Stimulated activated naive CD8-positive, alpha-beta T cell treated with anti-CD3 and anti-CD28 coated beads, Interleukin-15, amount 100 ng/mL, for 72 hours (primary cell): ENCODE measurements at places on chromosomes 11 and 22.
A peak's percentile ranks its signal among the peaks of the same experiment; 100 is the strongest.

- DNase-seq = no peak
Measured at GRCh38 chr11:31921081-31921480, 110.0 kb upstream of the PAX6 start.

DNA sequence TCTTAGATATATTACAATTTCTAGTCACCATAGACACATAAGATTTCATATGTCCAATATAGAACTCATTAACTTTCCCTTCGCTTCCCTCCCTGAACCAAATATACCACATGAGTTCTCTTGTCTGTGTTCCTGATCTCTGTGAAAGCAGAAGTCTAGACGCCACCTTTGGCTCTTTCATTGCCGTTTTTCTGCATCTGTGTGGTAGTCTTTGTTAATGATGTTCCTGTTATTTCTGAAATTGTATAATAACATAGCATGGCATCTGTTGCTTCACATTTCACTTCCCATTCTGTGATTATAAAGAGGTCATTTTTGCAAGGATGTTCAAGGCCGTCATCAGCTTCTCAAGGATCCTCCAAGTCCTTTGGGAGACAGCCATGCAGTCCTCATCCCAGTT lies 58.5 kb downstream of the NCAM1 start:
- DNase-seq = no peak

GRCh38 chr11:65077451-65077850 lies 6.4 kb downstream of the CDCA5 start:
- no peak for DNase-seq

GRCh38 chr11:64003807-64004589 lies 17.8 kb downstream of the OTUB1 start:
- no peak for DNase-seq

DNA sequence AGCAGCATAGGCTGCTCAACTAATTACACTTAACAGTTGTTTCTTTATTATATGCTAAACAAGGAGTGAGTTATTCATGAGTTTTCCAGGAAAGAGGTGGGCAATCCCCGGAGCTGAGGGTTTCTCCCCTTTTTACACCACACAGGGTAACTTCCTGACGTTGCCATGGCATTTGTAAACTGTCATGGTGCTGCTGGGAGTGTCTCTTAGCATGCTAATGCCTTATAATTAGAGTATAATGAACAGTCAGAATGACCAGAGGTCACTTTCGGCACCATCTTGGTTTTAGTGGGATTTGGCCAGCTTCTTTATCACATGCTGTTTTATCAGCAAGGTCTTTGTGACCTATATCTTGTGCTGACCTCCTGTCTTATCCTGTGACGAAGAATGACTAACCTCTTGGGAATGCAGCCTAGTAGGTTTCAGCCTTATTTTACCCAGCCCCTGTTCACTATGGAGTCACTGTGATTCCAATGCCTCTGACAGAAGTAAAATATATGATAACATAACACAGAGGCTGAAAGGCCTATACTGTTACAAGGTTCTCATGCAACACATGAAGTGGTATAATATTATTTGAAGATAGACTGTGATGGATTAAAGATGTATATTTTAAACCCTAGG lies 41.3 kb upstream of the RDX start:
- peak; percentile 16 for DNase-seq

- DNase-seq = no peak
Measured at GRCh38 chr11:15943418-15944197, 412.7 kb downstream of the SOX6 start.

GRCh38 chr22:31160328-31160978 lies 471 bp downstream of the RNF185 start:
- no peak for DNase-seq

DNA sequence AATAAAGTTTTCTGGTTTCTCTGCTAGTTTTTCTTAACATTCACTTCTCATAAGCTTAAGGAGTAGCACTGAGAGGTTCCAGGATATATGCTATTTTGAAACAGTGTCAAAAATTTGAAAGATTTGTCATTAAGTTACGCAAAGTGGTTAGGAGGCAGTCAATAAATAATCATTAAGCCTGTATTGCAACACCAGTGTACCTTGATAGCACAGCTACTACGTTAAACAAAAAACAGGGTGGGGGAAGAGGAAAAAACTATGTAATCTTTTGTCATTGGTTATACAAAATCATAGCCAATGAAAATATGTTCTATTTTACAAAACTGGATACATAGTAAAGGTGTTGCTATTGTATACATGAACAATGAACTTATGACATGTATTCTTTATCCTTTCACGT lies 30.4 kb upstream of the PITPNB start:
- no peak for DNase-seq

- no peak for DNase-seq
Measured at GRCh38 chr11:45210846-45211245, 64.4 kb downstream of the PRDM11 start.

GRCh38 chr11:111788051-111788450 lies 21.9 kb upstream of the PPP2R1B start:
- DNase-seq = no peak

DNA sequence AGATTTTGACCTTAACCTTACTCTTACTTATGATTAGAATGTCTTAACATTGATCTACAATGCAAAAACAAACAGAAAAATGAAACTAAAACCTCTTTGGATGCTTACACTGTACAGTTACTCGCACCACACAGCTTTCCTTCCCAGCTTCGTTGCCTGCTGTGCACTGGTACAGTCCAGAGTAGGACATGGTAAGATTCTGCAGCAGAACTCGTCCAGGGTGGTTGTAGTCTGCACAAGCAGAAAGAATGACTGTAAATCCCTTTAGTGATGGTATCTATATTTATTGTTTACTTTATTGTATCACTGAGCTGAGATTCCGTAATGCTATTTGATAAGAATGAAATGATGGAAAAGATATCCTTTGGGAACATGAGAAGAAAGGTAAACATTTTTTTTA lies 21.0 kb upstream of the HSPA8 start:
- DNase-seq = no peak

DNA sequence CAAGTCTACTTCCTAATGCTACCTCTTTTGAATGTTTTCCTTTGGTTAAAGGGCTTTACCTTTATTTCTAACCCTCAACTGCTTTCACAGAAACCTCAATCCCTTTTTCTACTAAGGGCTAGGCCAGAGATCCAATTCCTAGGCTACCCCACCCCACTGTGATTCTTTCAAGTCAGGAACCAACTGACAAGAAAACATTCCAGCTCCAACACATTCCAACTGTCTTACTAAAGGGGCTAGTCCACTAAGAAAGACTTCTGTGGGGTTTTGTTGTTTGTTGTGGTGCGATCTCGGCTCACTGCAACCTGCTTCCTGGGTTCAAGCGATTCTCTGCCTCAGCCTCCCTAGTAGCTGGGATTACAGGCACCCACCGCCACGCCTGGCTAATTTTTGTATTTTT lies 151.3 kb downstream of the APOL5 start:
- DNase-seq = no peak

GRCh38 chr11:124276081-124276480 lies 19.9 kb downstream of the OR8G5 start:
- DNase-seq = no peak

DNA sequence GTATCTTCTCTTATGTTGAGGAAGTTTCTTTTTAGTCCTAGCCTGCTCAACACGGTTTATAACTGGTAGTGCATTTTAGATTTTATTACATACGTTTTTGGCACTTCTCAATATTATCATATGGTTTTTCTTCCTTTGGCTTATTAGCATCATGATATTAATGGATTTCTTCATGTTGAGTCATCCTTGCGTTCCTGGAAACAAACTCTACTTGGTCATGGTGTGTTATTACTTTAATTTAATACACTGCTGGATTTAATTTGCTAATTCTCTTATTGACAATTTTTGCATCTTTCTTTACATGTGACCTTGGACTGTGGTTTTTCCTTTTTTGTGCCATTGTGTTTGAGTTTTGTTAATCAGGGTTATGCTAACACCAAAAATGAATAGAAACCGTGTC lies 20.5 kb downstream of the IGF2 start:
- DNase-seq = no peak

DNA sequence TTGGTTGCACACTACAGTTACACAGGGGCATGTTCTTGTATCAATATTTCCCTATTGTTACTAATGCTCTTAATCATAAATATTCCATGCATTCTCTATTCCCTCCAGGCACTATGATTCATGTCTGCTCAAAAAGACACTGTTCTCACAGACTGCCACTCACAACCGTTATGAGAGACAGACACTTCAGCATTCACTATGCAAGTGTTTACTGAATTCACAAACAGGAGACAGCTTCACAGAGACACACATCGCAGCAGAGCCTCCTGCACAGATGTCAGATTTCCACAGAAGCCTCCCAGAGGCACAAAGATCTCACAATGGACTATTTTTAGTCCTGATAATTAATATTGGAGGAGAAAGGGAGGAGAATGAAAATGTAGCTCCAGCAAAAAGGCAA lies 930.4 kb downstream of the OPCML start:
- no peak for DNase-seq

DNA sequence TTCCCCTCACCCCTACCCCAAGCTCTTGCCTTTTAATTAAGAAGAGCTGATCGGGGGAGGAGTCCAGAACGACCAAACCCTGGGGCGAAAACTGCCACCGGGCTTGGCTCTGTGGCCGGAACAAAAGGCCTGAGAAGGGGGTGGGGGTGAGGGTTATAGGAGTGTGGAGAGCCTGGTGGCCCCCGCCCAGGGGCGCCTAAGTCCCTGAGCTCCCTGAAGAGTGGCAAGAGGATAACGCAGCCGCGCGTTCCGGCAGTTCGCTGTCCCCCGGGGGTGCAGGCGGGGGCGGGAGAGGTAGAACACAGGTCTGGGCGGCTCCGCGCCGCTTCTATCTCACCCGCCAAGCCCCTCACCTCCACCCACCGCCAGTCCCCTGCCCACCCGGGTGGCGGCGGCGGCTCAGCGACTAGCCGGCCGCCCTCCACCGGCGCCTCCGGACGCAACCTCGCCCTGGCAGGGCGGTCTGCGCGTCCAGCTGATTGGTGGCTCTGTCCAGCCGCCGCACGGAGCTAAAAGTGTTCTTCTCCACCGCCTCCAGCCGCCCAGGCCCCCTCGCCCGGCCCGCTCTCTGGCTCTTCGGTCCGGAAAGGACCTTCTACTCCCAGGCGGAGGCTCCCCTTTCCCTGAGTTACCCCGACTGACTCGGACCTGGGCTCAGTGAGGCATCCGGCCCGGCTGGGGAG lies 18.7 kb upstream of the BDNF start:
- DNase-seq = no peak

DNA sequence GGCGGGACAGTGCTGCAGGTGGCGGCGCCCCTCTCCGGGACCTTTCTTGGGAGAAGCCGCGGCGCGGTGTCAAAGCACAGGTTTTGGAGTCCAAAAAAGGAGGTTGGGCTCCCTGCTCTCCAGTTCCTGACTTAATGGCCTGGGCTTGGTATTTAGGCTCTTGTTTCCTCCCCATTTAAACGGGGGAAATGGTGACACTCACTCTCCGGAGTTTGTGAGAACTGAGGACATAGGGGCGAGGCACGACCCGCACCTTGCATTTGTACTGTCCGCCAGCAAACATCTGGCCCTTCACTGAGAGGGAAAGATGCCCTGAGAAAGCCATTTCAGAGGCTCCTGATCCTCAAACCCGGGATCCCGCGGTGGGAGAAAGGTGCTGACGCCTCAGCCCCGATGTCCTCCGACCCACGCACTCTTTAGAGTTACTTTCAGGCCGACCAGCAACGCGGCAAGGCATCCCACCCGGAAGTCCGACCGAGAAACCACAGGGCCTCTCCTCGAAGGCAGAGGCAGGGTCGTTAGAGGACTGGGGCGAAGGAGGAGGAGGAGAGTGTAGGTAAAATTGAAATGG lies 2.9 kb upstream of the WDR74 start:
- peak; percentile 48 for DNase-seq

- peak; percentile 49 for DNase-seq
Measured at GRCh38 chr11:2302306-2302895, 588 bp downstream of the TSPAN32 start.

GRCh38 chr11:75236062-75236461 lies 4.5 kb upstream of the TPBGL start:
- no peak for DNase-seq

- DNase-seq = no peak
Measured at GRCh38 chr22:49449811-49450446, 377.7 kb downstream of the BRD1 start.

DNA sequence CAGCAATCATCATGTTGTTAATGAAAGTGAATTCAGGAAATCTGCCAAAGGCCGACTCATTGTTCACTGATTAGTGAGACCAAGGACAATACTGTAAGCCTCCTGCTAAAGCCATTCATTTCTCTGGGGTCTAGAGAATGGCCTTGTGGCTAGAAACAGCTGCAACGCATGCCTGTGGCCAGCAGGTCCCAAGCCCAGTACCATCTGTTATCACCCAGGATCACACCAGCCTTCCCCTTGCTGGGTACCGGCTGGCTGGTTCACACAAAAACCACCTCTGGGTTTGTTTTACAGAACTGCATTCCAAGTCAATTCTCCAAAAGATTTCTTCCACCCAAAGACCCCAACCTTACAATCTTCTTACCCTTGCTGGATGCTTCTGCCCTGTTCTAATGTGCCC lies 1.1 kb downstream of the PLAAT5 start:
- no peak for DNase-seq

GRCh38 chr11:15667127-15667725 lies 552.5 kb downstream of the INSC start:
- DNase-seq = no peak

- peak; percentile 79 for DNase-seq
Measured at GRCh38 chr11:61679893-61680621, at the start of gene DAGLA. Gene DAGLA, plus strand, starts transcription at chr11:61680391. Its CDS starts 39,765 bp downstream, at chr11:61720156.

GRCh38 chr11:76577226-76577920 lies 93.2 kb downstream of the LRRC32 start:
- DNase-seq = no peak

- no peak for DNase-seq
Measured at GRCh38 chr22:24355574-24355973, 71.8 kb upstream of the ADORA2A start.

GRCh38 chr11:12224537-12224893 lies 114.1 kb downstream of the MICAL2 start:
- DNase-seq = peak; percentile 84

GRCh38 chr11:107882095-107882820 lies 23.7 kb upstream of the SLC35F2 start:
- DNase-seq = no peak

DNA sequence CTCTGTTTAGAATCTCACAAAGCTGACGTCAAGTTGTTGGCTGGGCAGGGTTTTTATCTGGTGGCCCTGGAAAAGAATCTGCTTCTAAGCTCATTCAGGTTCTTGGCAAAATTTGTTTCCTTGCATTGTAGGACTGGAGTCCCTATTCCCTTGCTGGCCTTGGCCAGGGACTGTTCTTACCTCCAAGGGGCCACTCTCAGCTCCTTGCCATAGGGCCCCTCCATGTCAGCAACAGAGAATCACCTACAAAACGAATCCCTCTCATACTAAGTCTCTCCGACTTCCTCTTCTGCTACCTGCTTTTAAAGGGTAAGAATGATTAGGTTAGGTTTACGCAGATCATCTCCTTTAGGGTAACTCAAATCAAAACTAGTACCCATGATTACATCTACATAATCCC lies 63.2 kb downstream of the PARVA start:
- DNase-seq = no peak

DNA sequence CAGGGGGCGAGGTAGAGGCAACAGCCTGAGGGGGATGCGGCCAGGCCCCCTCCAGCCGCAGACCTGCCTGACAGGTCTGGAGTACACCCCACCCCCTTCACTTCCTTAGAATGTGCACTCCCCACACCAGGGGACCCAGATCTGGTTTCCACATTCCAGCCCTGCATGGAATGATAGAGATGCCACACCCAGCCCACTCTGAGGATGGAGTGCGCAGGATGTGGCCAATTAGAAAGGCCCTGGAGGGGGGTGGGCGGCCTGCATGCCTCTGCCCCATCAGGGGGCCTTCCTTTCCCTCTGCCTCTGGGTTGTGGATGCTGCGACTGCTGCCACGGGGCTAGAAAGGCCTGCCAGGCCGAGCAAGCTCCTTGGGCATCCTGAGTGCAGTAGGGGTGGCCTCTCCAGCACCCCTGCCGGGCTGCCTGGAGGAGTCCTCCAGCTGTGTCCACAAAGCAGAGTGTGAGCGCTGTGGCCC lies 28.2 kb upstream of the MGAT3 start:
- no peak for DNase-seq
